D721Med (cell line): ENCODE measurements at places on chromosomes 13 and 19.

- DNase-seq = no peak
Measured at GRCh38 chr19:30208436-30209060, 163.6 kb upstream of the ZNF536 start.

- DNase-seq = no peak
Measured at GRCh38 chr13:51550151-51550550, 34.1 kb upstream of the WDFY2 start.

GRCh38 chr13:44292545-44292944, 81.1 kb upstream of the SERP2 start:
- no peak for DNase-seq

DNA sequence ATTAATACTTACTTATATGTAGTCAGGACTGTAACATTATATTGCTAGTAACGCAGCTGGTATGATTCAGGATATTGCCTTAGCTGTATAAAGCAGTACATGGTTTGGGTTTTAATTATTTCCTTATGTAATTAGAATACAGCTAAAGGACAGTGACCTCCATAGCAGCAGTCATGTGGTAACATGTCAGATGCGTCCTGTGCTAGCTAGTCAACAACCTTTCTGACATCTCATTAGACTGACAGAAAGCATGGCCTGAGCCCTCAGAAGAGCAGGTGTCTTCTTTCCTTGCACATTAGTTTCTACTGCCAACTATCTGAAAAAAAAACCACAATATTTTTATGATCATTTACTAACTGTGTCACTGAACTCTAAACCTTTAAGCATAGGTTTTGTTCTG, 122.2 kb downstream of the MAB21L1 start:
- DNase-seq = no peak

DNA sequence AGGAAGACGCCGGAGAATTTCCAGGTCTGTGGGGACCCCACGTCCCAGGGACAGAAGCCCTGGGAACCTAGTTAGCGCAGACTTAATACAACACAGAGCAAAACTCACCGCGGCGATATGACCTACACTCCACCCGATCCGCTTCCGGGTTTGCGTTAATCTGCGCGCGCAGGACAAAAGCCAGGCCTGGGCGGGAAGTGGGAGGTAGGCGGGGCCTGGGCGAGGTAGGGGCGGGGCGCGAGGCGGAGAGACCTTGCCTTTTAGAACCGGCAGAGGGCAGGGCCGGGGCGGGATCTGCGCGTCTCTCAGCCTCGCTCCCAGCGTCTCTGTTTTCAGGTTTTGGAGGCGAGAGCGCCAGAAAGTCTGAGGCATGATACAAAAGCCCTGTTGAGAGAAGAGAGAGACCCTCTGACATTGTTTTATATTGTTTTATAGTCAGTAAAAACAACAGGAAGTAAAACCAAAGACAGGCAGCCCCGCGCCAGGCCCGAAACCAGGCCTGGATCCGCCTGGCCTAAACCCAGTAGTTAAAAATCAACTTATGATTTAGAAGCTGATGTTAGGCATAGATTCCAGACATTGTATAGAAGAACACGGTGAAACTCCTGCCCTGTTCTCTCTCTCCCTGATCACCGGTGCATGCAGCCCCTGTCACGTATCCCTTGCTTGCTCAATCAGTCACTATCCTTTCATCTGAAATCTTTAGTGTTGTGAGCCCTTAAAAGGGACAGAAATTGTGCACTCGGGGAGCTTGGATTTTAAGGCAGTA, at the start of gene ZNF611:
ZNF611 (minus strand) TSS at position 152 of the 769 bp plus-strand sequence. CDS start 19,150 bp downstream, outside the sequence.
- DNase-seq = peak; percentile 78

DNA sequence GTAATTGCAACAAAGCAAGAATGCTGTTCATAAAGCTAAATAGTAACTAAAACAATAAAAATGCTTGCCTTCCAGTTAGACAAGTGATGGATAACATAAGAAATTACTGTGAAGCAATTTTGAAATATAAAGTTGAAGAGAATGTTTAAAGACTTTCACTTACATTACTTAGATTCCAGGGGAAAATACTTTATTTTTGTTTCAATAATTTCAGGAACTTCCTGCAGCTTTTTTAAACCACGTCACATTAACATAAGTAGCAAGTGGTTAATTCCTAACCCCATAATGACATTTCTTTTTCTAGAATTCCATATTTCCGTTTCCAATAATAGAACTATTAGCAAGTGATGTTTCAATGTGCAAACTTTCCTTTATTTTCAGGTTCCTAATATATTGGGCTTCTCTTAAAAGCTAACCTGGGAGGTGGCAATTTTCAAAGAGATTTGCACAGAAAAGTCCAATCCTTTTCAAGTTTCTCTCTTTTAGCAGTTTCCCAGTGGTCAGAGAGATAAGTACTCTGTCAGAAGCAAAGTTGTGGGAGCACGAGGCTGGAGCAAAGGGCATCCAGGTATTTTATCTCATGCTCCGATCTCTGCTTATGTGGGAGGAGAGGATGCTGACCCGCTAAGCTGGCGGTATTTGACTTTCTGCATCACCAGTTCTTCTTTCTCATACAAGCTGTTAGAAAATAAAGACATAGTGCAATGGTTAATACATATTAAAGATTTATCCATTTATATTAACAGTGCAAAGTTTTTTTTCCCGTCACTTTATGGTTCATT, 1025.3 kb downstream of the EFNB2 start:
- DNase-seq = no peak

DNA sequence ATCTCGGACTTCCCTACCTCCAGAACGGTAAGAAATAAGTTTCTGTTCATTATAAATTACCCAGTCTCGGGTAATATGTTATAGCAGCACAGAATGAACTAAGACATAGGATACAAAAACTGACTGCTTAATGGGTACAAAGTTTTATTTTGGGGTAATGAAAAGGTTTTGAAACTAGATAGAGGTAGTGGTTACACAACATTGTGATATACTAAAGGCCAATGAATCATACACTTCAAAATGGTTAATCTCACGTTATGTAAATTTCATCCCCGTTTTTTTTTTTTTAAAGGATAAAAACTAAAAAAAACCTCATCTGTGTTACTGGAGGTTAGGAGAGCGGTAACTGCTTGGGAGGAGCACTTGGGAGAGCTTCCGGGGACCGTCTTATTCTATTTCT, 23.5 kb downstream of the AKT2 start:
- DNase-seq = no peak

GRCh38 chr13:36344173-36344572, 2.0 kb downstream of the SPART start:
- DNase-seq = no peak

DNA sequence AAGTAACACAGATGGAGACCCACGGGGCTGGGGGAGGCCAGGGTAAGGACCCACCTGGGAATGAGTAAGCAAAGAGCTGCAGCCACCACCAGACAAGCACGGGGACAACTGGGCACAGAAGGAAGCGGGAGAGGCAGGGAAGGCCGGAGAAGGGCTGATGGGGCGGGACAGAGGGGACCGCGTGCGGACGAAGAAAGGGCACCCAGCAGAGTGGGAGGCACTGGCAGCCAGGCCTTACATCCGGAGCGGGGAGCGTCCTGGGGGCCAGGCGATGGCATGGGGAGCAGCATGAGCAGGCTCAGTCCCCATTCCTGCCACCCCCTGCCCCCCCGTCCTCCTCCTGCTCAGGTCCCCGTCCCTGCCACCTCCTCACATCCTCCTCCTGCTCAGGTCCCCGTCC, 3.0 kb downstream of the PROZ start:
- DNase-seq = no peak

- DNase-seq = no peak
Measured at GRCh38 chr13:80168089-80168850, 172.7 kb downstream of the SPRY2 start.

GRCh38 chr13:50910485-50910805, 854 bp downstream of the RNASEH2B start:
- no peak for DNase-seq

GRCh38 chr13:81394640-81395039, 1053.7 kb upstream of the SPRY2 start:
- DNase-seq = no peak

- DNase-seq = no peak
Measured at GRCh38 chr19:5120833-5121232, 151.9 kb downstream of the KDM4B start.

DNA sequence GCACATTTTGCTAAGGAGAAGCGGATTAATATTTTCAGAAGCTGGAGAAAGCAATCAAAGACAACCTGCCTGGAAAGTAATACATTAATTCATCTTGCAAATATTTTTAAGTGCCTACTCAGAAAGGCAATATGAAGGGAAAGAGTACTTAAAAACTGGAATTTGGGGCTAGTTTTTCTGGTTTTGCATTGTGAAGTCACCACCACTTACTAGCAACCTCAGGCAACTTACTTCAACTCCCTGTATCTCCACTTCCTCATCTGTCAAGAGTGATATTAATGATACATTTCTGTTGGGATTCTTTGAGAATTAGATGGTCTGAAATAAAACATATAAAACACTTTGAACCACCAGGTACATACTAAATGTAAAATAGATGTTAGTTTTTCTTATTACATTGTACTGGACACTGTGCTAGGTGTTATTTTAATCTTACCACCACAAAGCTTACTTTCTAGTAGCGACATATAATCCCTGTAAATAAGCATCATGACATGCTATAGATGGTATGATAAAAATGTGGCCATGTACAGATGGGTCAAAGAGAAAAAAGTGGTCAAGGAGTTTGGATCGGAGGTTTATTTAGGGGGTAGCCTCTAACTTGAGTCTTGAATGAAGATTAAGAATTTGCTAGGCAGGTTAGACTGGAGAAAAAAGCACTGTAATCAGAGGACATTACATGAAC, 101.2 kb downstream of the SPRY2 start:
- DNase-seq = no peak

GRCh38 chr19:37078717-37079032, 442 bp downstream of the ZNF420 start:
- DNase-seq = no peak

- no peak for DNase-seq
Measured at GRCh38 chr19:1206864-1207450, 1.4 kb downstream of the STK11 start.

DNA sequence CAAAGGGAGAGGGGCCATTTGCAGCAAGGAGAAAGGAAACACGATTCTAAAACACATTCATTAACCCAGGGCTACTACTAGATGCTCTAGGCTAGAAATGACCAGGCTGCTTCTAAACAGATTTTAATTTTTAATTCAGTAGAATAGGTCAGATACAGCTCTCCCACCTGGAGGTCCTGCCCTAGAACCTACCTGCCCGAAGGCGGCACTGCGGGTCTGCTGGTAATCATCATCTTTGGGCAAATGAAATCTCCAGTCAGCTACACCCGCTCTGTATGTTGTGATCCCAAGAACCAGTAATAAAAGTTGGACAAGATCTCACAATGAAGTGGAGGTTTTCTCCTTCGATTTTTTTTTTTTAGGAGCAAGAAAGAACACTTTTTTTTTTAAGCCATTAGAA, 345.3 kb downstream of the ENOX1 start:
- DNase-seq = no peak

DNA sequence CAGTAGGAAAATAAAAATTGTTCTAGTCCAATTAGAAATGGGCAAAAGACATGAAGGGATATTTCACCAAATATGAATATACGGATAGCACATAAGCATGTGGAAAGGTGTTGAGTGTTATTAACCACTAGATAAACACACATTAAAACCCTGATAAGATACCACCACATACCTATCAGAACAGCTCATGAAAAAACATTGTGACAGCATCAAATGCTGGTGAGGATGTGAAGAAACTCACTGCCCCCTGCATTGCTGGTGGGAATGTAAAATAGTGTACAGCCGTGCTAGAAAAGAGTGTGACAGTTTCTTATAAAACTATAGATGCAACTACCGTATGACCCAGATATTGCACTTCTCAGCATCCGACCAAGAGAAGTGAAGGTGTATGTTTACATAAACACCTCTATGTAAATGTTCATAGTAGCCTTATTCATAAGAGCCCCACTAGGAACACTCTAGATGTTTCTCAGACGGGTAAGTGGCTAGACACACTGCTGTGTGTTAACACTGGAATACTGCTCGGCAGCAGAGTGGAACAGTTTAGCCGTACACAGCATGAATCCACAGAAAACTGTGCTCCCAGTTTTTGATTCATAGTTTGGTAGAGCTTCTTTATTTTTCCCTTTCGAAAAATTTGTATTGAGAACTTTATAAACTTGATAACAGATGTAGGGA, 321.1 kb downstream of the MYO16 start:
- DNase-seq = no peak

DNA sequence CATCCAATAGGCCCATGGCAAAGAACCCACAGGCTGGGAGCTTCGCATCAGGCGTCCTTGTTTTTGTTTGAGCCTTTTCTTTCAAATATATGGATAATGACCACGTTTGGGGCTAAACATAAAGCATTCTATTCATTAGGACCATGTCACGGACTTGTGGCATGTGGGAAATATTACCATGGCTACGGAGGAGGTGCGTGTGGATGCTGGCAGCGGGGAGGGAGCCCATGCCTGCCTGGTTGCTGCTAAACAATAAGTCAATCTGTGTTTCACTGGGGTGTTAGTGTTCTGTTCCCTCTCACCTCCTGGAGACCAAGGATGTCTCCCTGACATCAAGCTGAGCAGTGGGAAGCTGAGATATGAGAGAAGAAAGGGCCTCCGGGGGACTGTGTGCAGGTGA, 121.1 kb downstream of the IRS2 start:
- DNase-seq = no peak

DNA sequence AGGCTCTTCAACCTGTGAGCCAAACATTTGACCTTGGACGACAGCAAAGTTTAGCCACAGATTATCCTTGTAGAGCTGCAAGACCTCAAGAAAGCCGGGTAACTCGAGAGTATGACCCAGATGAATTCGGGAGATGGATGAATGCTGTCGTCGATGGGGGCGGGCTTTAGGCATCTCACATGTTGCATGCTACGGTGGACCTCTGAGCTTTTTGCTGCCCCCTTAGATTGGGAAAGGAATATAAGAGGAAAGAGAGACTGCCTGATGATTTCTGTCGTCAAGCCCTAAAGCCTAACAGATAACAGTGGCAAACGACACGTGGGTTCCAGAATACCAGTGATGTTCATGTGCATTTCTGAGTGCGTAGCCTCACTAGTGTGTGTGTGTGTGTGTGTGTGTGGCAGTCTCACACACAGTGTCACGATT, 730 bp upstream of the ABCC4 start:
- no peak for DNase-seq

DNA sequence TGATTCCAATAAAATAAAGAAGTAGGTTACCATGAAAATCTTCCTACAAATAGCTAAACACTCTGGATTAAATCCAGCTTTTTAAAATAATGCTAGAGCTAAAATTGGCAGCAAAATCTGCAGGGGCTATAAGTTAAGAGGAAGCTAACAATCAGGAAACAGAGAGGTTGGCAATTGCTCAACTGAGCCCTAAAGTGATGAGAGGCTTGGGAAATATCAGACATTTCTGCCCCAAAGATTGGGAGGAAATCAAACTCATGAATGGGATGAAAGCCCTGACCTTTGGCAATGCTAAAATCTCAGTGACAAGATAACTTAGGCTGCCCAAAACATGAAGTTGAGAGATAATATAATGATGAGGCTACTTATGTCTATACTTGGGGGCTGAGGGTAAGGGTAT, 1437.9 kb downstream of the EFNB2 start:
- no peak for DNase-seq

DNA sequence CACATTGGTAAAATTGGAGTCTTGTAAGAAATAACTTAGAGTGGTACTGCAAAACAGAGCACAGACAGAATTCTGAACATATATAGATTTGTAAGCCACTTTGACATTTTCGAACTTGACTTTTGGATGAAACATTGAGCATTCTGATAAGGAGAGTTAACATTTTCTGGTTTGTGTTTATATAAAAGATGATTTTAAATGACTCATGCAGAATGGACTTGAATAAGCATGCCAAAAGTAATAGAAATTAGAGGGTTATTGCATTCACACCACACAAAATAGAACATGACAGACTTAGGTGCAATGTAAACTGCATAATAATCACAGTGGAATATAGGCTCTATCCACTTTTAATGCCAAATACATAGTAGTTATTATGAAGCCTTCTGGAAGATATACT, 507.0 kb downstream of the DACH1 start:
- DNase-seq = no peak
